ENCODE measurements at places on chromosomes 4 and X. TPM values are rescaled to one million over a fixed set of nuclear protein-coding genes. Genes with fewer than 3 reads are reported as not detected.

GRCh38 chr4:106801386-106801785 is 234.7 kb downstream of the DKK2 start:
- no peak for DNase-seq

DNA sequence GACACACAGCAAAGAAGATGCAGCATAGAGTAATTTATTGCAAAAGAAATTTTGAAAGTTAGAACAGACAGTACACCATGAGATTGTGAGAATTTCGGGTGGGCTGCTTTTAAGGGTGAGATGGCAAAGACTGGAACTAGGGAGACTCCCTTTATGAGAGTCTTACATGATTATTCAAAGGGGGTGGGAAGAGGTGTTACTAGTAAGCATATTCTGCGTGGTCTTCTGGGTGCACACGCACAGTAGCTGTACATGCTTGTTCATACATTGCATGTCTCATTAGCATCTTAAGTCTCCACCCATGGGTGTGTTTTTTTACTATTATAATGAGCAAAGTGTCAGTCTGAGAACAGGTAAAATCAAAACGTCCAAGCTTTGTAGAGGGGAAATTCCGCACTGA is 49.4 kb upstream of the USP38 start:
- no peak for DNase-seq

DNA sequence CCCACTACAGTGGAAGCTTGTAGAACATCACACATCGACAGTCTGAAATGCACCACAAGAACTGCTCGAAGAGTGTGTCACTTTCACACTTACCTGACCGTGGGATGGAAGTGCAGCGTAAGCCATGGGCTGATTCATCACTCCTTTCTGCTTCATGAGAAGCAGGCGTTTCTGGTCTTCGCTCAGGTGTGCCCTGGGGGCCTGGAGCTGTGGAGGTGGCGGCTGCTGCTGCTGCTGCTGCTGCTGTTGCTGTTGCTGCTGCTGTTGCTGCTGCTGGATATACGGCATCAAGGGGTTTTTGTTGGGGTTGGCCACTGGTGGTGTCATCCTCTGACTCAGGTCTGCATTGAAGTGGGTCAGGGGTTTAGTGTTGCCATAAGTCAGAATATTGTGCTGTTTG is 223.6 kb downstream of the MGST2 start:
- no peak for DNase-seq

DNA sequence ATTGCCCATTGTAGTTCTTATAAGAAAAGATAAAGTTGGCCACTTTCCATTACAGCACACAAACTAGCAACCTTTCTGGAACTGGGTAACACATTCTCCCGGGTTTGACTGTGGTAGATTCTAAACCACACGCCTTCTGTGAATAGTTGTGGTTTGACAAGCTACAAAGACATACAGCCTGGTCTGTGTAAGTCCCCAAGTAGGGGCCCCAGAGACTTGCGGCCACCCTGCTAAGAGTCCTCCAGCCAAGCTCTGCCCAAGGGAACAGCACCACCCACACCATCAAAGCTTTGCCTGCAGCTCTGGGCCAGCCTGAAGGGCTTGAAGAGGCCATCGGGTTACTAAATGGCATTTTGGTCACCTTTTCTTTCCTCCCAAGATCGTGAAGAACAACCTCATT is 203.4 kb downstream of the MAML3 start:
- no peak for DNase-seq

DNA sequence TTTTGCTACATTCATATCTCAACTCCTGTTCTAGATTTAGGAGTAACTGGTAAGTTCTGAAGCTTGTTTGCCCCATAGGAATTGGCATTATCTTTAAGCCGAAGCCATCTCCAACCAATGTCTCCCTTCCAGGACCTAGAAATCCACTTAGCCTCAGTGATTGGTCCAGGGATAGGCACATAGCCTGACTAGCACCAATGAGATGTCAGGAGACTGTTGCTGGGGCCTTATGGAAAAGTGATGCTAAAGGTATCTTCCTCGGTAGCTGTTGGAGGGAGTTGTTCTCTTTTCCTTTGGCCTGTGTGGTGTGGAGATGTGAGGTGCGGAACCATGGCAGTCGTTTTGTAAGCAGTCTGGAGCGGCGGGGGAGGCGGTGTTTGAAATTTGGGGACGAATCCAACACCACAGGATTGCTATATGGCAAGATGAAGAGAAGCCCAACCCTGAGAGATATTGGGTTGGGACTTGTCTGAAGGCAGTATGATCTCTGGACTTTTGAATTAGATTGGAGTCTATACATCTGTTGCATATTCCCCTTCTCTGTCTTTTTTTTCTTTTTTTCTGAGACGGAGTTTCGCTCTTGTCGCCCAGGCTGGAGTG is 109.8 kb upstream of the ATP6AP2 start:
- no peak for DNase-seq

DNA sequence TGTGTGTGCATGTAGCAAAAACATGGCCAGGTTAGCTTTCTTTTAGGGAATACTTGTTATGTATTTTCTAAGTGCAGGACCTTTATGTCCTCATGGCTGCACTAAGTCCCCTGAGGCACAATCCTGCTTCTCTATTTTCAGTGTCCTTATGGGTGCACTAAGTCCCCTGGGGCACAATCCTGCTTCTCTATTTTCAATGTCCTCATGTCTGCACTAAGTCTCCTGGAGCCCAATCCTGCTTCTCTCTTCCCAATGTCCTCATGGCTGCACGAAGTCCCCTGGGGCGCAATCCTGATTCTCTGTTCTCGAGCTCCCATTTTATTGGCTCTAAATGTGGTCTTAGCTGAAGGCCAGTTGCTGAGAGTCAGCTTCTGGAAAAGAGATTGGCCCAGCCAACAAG is 49.7 kb upstream of the GPRIN3 start:
- no peak for DNase-seq

DNA sequence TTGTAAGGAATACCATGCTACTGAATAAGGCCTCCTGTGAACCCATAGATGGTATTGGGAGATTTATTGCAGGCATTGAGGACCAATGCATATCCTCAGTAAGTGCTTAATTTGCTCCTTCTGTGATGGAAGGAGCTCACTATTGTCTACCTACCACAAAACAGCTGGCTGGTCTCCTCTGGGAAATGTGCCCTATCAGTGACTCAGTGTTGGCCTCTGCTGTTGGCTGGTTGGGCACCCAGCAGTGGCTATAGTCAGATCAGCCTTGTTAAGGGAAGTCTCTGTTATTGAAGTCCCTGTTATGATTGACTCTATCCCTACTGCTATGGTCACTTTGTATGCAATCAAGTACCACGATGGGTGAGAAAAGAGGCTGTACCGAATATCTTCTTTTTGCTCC is 27.5 kb upstream of the OTUD4 start:
- no peak for DNase-seq

DNA sequence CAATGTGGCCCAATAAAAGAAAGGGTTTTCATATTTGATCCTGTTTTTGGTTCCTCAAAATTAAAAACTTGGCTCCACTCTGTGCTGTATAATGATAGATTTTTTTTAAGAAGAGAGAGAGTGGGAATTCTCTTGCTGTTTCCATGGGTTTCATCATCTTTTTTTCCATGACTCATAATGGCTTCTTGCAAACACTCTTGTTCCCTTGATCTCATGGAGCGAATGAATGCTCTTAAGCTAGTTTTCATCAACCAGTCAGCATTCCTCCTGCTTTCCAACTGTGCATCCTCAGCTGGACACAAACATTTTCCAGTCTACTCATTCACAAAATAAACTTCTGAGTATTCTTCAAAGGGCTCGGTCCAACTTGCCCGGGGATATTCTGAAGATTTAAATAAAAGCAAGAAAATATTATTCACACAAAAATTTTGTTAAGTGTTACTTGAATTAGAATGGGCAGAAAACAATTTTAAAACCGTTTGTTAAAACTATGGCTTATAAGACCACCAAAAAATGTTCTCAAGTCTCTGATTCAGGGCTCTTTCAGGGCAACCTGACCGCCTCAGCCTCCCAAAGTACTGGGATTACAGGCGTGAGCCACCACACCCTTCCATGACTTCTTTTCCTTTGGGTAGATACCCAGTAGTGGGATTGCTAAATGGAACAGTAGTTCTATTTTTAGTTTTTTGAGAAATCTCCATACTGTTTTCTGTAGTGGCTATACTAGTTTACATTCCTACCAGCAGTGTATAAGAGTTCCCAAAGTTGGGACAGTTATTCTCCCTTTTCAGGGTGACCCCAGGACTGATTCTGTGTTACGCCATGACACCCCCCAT is 64.7 kb downstream of the TMEM156 start:
- DNase-seq = no peak

- DNase-seq = no peak
These were observed 29.9 kb downstream of the C4orf51 start for GRCh38 chr4:145709843-145710242.

DNA sequence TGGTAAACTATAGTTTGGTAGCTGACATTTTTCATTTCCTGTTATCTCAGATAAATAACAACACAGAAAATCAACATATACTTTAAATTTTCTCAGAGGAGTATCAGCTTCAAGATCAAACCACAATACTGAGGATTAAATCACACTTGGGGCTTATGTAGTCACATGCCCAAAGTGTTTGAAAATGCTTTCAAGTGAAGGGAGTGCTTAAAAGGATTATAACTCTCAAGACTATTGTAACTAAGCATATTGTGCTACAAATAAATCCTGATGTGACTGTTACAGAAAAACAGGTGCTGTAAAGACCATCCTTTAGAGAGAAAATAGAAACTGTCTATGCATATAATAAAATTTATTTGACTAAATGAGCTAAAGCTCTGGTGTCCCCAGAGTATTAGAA is 887.6 kb downstream of the ADGRL3 start:
- DNase-seq = no peak

DNA sequence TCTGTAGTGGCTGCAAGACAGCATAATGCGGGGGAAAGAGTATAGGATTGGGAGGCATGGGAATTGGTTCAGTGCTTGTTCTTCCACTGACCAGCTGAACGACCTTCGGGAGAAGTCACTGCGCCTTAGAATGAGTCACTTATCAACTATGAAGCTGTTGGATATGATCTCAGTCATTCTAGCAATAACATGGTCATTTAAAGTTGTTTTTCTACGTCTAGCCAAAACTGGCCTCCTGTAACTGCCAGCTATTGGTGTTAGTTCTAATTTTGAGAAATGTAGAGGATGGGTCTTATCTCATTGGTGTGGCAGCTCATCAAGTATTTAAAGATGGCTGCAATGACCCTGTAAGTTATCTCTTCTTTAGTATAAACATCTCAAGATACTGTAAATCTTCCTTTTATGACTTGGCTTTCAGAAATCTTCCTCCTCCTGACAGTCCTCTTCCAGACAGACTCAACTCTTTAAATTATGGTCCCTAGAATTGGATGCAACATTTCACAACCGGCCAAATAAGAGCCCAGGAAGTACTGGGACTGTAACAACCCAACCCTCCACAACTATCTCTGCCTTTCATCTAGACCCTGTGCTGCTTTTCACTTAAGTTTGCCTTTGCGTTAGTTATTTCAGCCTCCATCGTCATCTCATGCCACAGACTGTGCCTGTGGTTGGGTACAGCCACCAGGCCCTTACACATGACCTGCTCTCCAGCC is 243.3 kb downstream of the CBR4 start:
- DNase-seq = no peak

DNA sequence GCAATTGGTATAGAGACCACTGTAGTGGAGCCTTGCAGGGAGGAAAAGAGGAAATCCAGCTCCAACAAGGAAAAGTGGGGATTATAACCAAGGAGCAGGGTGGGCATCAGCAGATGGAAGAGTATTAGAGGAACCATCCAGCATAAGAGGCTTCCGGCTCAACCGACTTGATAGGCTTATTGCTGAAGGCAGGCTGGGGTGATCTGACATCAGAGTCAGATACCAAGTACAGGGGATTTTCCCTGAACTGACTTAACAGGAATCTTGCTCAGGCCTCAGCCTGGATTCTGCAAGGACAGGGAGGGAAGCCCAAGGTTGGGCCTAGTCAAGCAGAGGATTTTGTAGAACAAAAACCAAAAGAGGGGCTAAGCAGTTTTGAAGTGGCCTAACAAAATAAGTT is 129.6 kb downstream of the DCLK2 start:
- no peak for DNase-seq

GRCh38 chr4:3389233-3390215 is 52.2 kb upstream of the HGFAC start:
- peak; percentile 14 for DNase-seq

GRCh38 chr4:158671665-158671914 is at the start of gene C4orf46:
C4orf46 (minus strand) TSS chr4:158671887; CDS start chr4:158671801, 86 bp downstream.
- DNase-seq = no peak

DNA sequence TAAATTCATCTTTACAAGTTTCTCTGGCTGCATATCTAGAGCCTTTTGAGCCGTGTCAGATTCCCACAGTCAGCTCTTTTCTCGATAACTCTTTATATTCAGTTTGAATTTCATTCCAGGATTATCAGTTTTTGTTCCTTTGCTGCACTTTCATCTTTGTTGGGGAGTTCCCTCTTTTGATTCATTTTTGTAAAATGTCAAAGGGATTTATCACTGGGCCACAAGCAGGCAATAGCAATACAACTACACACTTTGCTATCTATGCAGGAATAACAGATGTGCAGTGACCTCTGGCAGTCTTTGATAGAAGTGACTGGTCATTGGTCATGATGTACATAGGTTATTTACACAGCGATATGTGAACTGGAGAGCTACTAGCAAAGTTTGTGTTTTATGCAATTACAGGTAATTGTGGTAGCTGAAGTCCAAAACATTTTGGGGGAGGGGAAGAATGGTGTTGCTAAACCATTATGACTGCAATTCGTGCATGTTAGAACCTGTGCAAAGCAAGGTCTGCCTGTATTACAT is 43.8 kb downstream of the HPGDS start:
- DNase-seq = no peak

DNA sequence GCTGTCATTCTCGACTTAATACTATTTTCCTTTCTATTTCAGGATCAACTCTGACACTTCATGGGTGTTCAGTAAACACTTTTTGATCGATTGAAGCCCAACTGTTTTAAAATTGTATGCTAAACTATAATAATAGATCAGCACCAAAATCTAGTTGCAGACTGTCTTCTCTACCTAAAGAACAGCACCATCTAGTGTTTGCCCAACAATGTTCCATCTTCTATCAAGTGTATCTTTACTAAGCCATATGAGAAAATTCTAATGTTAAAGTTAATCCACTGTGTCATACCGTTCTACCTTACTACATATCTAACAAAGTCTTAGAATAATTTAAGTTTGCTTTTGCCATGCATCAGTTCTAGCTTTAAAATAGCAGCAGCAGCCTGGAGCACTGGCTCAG is 113.0 kb upstream of the PRDX4 start:
- DNase-seq = no peak

DNA sequence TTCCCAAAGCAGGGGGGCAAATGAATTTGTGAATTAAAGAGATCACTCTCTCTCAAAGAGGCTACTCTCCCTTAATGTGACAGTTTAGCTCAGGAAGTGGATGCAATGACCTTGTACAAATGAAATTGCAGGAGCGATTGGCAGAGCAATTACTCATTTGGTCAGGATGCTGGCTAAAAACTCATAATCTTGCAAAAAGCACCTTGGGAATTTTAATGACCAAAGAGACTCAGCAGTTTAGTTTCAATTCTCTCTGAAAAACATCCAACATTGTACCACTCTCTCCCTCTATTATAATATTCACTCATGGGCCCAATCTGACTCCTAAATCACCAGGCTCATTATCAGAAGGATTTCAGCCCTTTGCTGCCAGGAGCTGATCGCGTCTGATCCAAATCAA is 26.1 kb downstream of the PDGFC start:
- no peak for DNase-seq

Gene HERC5
- total RNA-seq = 2.6 TPM

Gene TECRL
- total RNA-seq = 1,086 TPM

Gene EDNRA
- total RNA-seq = 10.0 TPM
